Kidney (tissue), 22 donors: ENCODE measurements at places on chromosomes 12 and 14.

- no peak for DNase-seq
Measured at GRCh38 chr12:25424211-25424731, 128.8 kb downstream of the LMNTD1 start.

DNA sequence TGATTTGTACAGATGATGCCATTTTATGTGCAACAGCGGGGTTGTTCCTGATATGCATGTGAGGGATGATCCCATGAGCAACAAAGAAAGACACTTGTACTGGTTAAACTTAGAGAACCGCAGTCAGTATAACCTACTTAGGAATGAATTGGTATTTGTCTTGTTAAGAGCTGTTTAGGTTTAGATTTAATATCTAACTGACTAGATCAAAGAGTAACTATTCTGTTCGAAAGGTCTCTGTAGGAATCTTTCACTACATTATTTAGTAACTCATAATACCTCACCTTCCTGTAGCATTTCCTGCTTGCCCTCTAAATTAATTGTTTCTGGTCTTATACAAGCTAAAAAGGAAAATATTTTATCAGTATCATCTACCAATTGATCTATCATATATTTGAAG, 350.4 kb downstream of the TRHDE start:
- peak; percentile 19 for DNase-seq

- DNase-seq = no peak
Measured at GRCh38 chr14:68899033-68899603, 80.0 kb downstream of the ACTN1 start.

GRCh38 chr12:113683574-113683973, 211.9 kb upstream of the LHX5 start:
- peak; percentile 7 for DNase-seq

- DNase-seq = no peak
Measured at GRCh38 chr14:99718031-99718810, 34.1 kb downstream of the CYP46A1 start.

GRCh38 chr14:95835121-95835730, 41.4 kb upstream of the TUNAR start:
- no peak for DNase-seq

DNA sequence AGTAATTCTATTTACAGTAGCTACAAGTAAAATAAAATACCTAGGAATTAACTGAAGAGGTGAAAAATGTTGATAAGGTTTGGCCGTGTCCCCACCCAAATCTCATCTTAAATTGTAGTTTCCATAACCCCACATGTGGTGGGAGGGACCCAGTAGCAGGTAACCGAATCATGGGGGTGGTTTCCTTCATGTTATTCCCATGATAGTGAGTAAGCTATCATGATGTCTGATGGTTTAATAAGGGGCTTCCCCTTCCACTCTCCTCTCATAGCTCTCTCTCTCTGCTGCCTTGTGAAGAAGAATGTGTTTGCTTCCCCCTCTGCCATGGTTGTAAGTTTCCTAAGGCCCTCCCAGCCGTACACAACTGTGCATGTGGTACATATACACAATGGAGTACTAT, 1170.7 kb downstream of the BCL11B start:
- no peak for DNase-seq

- DNase-seq = no peak
Measured at GRCh38 chr12:81337886-81338285, 260.0 kb downstream of the ACSS3 start.
